ENCODE measurements at places on chromosomes 16 and 17. TPM values are rescaled to one million over a fixed set of nuclear protein-coding genes. Genes with fewer than 3 reads are reported as not detected.

KRTAP4-4 gene
- not detected for total RNA-seq

CACNG5 gene
- total RNA-seq = not detected

RNU2-1 gene
- 3,357 TPM for total RNA-seq

ERI2 gene
- 17.4 TPM for total RNA-seq

LGALS9 gene
- 9.9 TPM for total RNA-seq

SLC5A11 gene
- total RNA-seq = 0.20 TPM

- H3K36me3 ChIP-seq = no peaks in the 10 kb centered on the region
- DNase-seq = no peak
- H3K27ac ChIP-seq = no peak overlapping the region
- no peaks in the 10 kb centered on the region for H3K27me3 ChIP-seq
- H3K4me3 ChIP-seq = no peak overlapping the region
- no peaks in the 10 kb centered on the region for H3K4me1 ChIP-seq
Measured at GRCh38 chr17:72982680-72983079, 109.8 kb downstream of the SLC39A11 start.

DNA sequence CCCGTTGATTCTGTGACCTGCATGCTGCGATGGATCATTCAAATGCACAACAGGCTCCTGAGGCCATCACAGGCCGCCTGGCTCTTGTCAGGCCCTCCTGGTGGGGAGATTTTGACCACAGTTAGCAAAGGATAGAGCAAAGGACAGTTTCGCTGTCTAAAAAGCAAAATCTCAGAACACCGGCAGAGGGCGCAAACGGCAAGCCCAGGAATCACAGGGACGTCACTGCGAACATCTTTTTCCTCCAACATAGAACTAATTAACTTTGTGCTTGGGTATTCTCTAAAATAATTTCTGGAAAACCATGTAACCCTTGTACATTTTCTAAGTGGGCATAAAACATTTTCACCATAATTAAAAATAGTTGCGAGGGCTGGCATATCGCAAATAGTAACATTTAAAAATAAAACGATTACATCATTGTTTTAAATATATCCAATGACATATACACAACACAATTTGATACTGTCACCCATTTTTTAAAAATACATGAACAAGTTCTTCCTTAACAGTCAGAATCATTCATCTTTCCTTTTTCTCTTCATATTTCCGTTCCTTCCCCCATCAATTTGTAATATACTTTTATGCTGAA is 19.7 kb upstream of the SLC47A1 start:
- H3K4me1 ChIP-seq = no peaks in the 10 kb centered on the region
- DNase-seq = peak; percentile 62
- H3K36me3 ChIP-seq = no peaks in the 10 kb centered on the region
- no peak overlapping the region for H3K4me3 ChIP-seq

DNA sequence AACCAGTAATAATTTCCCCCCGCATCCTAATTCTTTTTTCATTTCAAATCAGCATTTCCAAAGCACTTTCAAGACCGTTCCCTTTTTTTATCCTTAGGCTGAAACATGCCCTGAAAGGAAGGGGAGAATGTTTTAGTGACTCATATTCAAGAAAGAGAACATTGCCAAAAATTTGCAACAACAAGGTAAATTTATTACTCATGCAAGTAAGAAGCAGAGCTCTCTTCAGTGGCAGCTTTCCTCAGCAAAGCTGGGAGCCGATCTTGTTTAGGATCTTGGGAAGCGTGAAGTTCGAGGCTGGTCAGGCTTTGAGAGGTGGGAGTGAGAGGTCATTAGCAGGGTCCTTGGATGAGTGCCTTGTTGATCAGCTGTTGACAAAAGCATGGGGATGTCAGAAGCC is 129.5 kb downstream of the PRKCA start:
- no peak overlapping the region for H3K4me3 ChIP-seq
- no peaks in the 10 kb centered on the region for H3K27me3 ChIP-seq
- H3K36me3 ChIP-seq = no peaks in the 10 kb centered on the region
- DNase-seq = no peak
- H3K27ac ChIP-seq = no peak overlapping the region

DNA sequence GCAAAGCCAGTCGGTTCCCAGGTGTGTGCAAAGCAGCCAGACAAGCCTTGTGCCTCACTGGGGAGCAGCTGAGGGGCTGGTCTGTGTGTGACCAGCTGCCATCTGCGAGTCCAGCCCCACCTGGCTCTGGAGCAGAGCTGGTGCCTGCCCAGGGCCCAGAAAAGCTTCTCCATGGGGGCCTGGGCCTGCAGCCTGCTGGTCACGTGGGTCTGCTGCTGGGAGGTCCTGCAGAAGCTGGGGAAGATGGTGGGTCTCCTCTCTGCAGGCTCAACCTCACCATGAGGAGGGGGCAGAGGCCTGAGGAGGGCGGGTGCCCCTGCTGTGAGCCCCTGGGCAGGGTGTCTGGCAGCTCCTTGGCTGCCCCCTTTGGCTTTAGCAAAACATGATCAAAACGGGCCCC is 71.9 kb downstream of the ENGASE start:
- H3K4me3 ChIP-seq = no peak overlapping the region
- H3K27ac ChIP-seq = no peak overlapping the region
- H3K4me1 ChIP-seq = no peaks in the 10 kb centered on the region
- no peaks in the 10 kb centered on the region for H3K36me3 ChIP-seq

GRCh38 chr16:30354423-30355143 is 525 bp downstream of the CD2BP2 start:
- DNase-seq = no peak
- H3K27me3 ChIP-seq = no peaks in the 10 kb centered on the region
- H3K4me1 ChIP-seq = peaks cover 27% of the 10 kb centered on the region
- peak overlapping the region; percentile 95 for H3K27ac ChIP-seq
- H3K4me3 ChIP-seq = peak overlapping the region; percentile 92
- peaks cover 39% of the 10 kb centered on the region for H3K36me3 ChIP-seq

DNA sequence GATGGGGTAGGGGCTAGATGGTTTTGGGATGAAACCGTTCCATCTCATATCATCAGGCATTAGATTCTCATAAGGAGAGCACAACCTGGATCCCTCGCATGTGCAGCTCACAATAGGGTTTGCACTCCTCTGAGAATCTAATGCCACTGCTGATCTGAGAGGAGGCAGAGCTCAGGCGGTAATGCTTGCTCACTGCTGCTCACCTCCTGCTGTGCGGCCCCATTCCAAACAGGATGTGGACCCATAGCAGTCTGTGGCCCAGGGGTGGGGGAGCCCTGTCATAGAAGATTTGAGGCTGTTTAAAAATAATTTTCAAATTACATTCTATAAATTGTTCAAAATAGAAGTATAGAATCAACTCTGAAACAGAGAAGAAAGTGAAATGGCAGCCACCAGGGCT is 50.8 kb downstream of the PHKB start:
- no peak overlapping the region for H3K27ac ChIP-seq
- no peak for DNase-seq
- no peaks in the 10 kb centered on the region for H3K27me3 ChIP-seq
- H3K4me3 ChIP-seq = no peak overlapping the region
- H3K36me3 ChIP-seq = peaks cover 25% of the 10 kb centered on the region

- no peak for DNase-seq
- H3K27ac ChIP-seq = no peak overlapping the region
- H3K36me3 ChIP-seq = no peaks in the 10 kb centered on the region
- no peaks in the 10 kb centered on the region for H3K4me1 ChIP-seq
- no peak overlapping the region for H3K4me3 ChIP-seq
- no peaks in the 10 kb centered on the region for H3K27me3 ChIP-seq
Measured at GRCh38 chr16:83717308-83717707, 90.5 kb upstream of the HSBP1 start.

GRCh38 chr17:13400491-13400890 is 201.2 kb downstream of the HS3ST3A1 start:
- H3K4me1 ChIP-seq = no peaks in the 10 kb centered on the region
- no peak for DNase-seq
- no peak overlapping the region for H3K27ac ChIP-seq
- no peak overlapping the region for H3K4me3 ChIP-seq
- no peaks in the 10 kb centered on the region for H3K36me3 ChIP-seq
- H3K27me3 ChIP-seq = no peaks in the 10 kb centered on the region

- H3K27me3 ChIP-seq = no peaks in the 10 kb centered on the region
- no peak overlapping the region for H3K27ac ChIP-seq
- no peak overlapping the region for H3K4me3 ChIP-seq
- no peaks in the 10 kb centered on the region for H3K36me3 ChIP-seq
- no peaks in the 10 kb centered on the region for H3K4me1 ChIP-seq
Measured at GRCh38 chr17:49067163-49067562, 65.4 kb upstream of the B4GALNT2 start.

- H3K27me3 ChIP-seq = no peaks in the 10 kb centered on the region
- H3K4me3 ChIP-seq = no peak overlapping the region
- no peak for DNase-seq
- H3K4me1 ChIP-seq = no peaks in the 10 kb centered on the region
- H3K36me3 ChIP-seq = no peaks in the 10 kb centered on the region
Measured at GRCh38 chr17:34601416-34601815, 22.0 kb downstream of the TMEM132E start.

GRCh38 chr17:7132511-7133094 is 18.0 kb upstream of the ASGR2 start:
- H3K4me1 ChIP-seq = peaks cover 13% of the 10 kb centered on the region
- no peaks in the 10 kb centered on the region for H3K27me3 ChIP-seq
- H3K4me3 ChIP-seq = peak overlapping the region; percentile 7
- H3K27ac ChIP-seq = peak overlapping the region; percentile 48
- peak; percentile 77 for DNase-seq
- no peaks in the 10 kb centered on the region for H3K36me3 ChIP-seq

DNA sequence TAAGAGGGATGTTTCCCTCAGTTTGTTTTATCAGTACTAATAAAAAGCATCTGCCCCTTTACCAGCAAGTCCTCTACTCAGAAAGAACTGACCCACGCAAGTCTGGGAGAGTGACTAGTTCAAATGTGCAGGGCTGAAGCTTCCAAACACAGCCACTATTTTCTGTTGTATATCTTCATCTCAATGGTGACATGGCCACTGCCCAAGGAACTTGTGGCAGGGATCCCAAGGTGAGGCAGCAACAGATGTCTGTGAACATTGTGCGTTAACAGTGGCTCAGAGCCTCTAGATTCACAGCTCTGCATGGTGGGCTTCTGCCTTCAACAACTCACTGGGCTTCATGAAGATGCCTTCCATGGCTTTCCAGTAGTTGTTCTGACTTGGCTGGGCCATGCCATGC is 3.7 kb upstream of the BLTP2 start:
- H3K27me3 ChIP-seq = no peaks in the 10 kb centered on the region
- no peak for DNase-seq
- no peak overlapping the region for H3K4me3 ChIP-seq
- no peak overlapping the region for H3K27ac ChIP-seq
- H3K36me3 ChIP-seq = peaks cover 9% of the 10 kb centered on the region

DNA sequence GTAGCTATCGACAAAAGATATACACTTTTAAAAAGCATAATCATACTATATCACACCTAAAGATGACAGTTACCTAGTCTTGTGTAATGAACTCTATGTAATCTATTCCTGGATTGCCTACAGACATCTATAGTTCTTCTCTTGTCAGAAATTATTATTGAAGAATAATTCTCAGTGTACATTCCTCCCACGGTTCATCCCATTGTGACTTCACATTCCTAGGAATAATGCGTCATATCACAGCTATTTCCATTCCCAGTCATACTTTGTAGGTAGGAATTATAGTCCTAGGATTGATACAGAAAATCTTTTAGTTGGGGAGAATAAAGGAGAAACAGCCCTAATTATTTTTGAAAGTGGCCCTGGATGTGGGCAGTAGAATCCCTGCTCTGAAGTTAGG is 44.0 kb upstream of the ABCC11 start:
- H3K27ac ChIP-seq = no peak overlapping the region
- no peaks in the 10 kb centered on the region for H3K4me1 ChIP-seq
- DNase-seq = no peak
- peaks cover 18% of the 10 kb centered on the region for H3K36me3 ChIP-seq
- H3K27me3 ChIP-seq = no peaks in the 10 kb centered on the region

GRCh38 chr16:47230296-47230695 is 86.6 kb upstream of the NETO2 start:
- no peak overlapping the region for H3K4me3 ChIP-seq
- H3K27ac ChIP-seq = no peak overlapping the region
- no peaks in the 10 kb centered on the region for H3K4me1 ChIP-seq

DNA sequence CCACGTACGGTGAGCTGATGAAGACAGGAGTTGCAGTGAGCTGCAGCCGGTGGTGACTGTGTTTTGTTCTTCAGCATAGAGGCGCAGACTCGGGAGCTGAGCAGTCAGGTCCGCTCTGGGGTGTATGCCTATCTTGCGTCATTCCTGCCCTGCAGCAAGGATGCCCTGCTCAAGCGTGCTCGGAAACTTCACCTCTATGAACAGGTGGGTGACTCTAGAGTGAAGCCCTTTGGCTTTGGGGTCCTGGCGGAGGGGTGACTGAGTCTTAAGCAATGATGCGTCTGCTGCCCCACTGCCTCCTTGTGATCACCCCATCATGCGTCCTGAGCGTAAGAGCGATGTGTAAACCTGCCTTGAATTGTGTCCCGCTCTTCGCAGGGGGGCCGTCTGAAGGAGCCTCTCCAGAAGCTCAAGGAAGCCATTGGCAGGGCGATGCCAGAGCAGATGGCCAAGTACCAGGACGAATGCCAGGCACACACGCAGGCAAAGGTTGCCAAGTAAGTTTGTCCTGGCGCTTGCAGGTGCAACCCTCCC is 22.9 kb downstream of the UBN1 start:
- peaks cover 42% of the 10 kb centered on the region for H3K36me3 ChIP-seq
- no peaks in the 10 kb centered on the region for H3K4me1 ChIP-seq
- DNase-seq = no peak
- H3K27me3 ChIP-seq = no peaks in the 10 kb centered on the region
- H3K4me3 ChIP-seq = no peak overlapping the region
- H3K27ac ChIP-seq = no peak overlapping the region

- no peak overlapping the region for H3K27ac ChIP-seq
- no peak overlapping the region for H3K4me3 ChIP-seq
- no peaks in the 10 kb centered on the region for H3K36me3 ChIP-seq
- no peak for DNase-seq
- H3K27me3 ChIP-seq = no peaks in the 10 kb centered on the region
Measured at GRCh38 chr16:84753412-84754326, 53.9 kb downstream of the USP10 start.

GRCh38 chr17:42691021-42691545 is 8.8 kb downstream of the CNTNAP1 start:
- no peaks in the 10 kb centered on the region for H3K4me1 ChIP-seq
- no peak for DNase-seq
- no peak overlapping the region for H3K4me3 ChIP-seq
- H3K27ac ChIP-seq = no peak overlapping the region

DNA sequence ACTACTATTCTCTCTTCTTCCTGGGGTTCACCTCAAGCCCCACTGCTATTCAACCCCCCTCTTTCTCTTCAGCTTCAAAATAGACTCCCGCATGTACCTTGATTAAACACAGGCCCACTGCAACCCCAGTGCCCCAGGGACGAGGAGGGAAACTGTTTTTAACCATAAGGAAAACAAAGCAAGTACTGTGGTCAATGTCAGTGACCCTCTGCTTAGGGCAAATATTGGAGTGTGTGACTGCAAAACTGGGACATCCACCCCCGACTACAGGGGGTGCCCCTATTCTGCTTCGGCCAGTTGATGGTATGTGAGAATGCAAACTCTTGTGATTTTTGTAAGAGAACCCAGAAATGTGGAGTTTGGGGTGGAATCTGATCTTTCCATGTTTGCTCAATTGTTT is 9.5 kb upstream of the PNPO start:
- DNase-seq = no peak
- H3K27me3 ChIP-seq = no peaks in the 10 kb centered on the region
- no peaks in the 10 kb centered on the region for H3K4me1 ChIP-seq
- H3K27ac ChIP-seq = no peak overlapping the region
- peaks cover 11% of the 10 kb centered on the region for H3K36me3 ChIP-seq
- H3K4me3 ChIP-seq = no peak overlapping the region

All from CD8-positive, alpha-beta memory T cell (primary cell).